ENCODE measurements at places on chromosomes 11 and 22.

- no peak for DNase-seq
These were observed 1.3 kb upstream of the SLC3A2 start for GRCh38 chr11:62879235-62879978.

DNA sequence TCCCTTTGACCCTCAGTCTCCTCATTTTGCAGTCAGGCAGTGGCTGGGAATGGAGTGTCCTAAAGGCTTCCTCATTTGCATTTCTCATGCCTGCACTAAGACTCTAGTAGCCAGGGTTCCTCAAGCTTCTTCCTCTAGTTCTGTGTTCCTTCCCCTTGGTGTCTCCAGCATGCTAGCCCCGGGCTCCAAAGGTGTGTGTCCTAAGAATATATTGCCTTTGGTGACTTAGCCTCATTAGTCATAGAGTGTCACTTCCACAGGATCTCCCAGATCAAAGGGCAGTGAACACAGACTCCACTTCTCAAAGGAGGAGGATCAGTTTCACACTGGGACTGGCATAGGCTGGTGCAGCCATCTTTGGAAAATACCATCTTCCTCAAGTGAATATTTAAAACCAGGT, 21.4 kb upstream of the ACER3 start:
- no peak for DNase-seq

DNA sequence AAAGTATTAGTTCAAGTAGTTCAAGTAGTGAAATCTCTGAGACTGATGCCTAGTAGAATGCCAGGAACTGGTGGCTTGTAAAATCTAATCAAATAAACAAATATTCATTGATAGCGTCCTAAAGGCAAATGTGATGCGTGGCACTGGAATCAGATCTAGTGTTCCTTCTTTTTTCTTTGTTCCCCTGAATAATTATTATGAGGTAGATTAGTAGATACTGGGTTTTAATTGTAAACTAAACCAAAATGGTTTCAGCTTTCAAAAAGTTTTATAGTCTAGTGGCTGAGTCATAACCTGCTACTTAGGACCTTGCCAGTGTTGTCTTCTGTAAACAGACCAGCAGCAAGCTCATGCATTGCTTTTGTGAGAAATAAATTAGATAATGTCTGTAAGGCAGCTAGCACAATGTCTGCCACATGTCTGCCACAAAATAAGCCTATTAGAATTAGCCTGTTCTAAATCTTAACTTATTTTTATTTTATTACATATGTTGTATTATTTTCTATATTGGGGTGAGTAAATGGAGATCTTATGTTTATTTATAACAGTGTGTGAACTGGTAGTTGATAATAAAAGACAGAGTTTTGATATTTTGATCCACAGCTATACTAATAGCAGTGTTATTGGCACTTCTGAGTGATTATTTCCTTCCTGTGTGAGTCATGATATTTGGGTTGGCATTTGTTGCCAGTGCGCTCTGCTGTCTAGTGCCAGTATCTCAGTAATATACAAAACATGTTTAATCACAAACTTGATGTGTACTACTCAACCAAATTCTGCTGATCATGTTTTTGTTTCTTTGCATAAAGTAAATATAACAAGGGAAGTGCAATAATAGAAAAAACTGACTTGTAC, 135.7 kb downstream of the TMEM135 start:
- DNase-seq = no peak

DNA sequence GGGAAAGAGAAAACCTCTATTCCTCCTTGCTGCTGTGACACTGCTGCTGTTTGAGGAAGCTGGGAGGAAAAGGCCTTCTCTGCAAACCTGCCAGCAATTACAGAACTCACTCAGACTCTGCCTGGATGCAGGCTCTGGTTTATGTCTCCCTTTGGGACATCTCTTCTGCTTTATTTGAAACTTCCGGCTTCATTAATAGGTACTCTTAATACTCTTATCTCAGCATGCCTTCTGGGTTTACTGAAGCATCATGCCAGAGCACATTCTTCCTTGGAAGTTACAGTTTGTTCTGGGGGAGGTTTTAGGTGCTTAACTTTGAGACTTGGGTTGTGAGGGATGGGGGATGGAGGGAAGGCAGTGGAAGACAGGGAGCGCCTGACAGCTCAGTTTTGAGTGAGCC, 79.9 kb downstream of the NAV2 start:
- no peak for DNase-seq

DNA sequence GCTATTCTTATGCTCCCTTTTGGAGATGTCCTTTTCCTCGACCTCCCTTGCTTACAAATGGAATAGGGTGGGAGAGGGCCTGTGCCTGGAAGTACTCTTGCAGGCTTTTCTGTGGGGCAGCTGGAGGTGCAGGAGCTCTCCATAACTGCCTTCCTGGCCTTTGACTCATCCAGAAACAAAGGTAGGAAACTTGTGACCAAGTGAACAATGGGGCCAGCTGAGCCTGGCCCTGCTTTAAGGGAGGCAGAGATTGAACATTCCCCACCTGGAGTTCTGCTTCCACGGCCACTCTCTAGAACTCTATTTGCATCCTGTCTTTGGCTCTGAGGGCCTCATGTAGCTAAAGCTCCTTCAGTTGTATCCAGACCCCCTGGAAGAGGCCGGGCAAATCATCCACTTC, 5.1 kb upstream of the LYVE1 start:
- no peak for DNase-seq

Data from activated T-helper 1 cell treated with anti-CD3 and anti-CD28 coated beads, Interleukin-2, amount 50 U/mL, for 16 hours (primary cell).